ENCODE measurements at places on chromosomes 4 and X.

GRCh38 chrX:69307756-69308155 is 142.5 kb upstream of the PJA1 start:
- no peak for DNase-seq

GRCh38 chr4:148449921-148450320 is 7.7 kb upstream of the NR3C2 start:
- no peak for DNase-seq

GRCh38 chrX:101080326-101081124 is 1.8 kb downstream of the TMEM35A start:
- DNase-seq, result no peak

GRCh38 chr4:80072744-80073472 is at the start of gene ANTXR2:
TSS of gene ANTXR2 (minus strand) at chr4:80073229. CDS start at chr4:80072560, 669 bp downstream.
- peak; percentile 85 for DNase-seq

DNA sequence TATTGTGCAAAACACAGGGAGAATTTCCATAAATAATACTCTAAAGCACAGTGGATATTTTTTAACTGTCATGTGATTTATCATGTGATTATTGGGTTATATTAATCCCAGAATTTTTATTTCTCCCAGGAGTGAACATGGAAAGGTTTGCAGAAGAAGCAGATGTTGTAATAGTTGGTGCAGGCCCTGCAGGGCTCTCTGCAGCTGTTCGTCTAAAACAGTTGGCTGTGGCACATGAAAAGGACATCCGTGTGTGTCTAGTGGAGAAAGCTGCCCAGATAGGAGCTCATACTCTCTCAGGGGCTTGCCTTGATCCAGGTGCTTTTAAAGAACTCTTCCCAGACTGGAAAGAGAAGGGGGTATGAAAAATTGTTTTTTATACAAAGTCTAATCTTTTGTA is 10.0 kb downstream of the ETFDH start:
- no peak for DNase-seq

GRCh38 chr4:35217331-35217730 is 1027.0 kb downstream of the ARAP2 start:
- no peak for DNase-seq

GRCh38 chrX:133375615-133376340 is 39.5 kb downstream of the GPC4 start:
- no peak for DNase-seq

DNA sequence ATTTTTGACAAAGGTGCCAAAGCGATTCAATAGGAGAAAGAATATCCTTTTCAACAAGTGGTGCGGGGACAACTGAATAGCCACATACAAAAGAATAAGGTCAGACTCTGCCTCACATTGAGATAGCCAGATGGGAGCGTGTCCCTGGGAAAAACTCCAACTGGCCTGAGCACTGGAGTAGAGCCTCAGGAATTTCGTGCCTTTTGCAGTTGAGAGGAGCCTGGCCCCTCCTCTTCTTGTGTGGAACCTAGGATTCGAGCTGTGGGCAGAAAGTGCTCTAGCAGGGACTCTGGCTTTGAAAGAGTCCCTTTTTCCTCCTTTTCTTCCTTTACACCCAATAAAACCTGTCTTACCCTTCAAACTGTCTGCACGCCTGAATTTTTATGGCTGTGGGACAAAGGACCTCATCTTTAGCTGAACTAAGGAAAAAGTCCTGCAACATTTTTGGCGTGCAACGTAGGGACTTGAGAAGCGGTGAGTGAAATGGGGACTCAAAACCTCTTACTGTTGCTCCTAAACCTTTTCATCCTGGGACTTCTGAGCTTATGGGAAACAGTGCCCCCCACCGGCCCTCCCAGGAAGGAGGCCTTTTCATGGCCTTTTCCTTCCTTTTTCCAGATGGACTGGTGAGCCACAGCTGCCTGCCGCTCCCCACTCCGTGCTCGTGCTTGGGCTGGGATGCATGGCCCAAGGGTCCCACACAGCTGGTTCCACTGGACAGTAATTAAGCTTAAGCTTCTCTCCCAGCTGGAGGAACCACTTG is 68.6 kb downstream of the BMP15 start:
- no peak for DNase-seq

GRCh38 chrX:139200793-139201192 is 329.7 kb upstream of the F9 start:
- DNase-seq, result no peak

DNA sequence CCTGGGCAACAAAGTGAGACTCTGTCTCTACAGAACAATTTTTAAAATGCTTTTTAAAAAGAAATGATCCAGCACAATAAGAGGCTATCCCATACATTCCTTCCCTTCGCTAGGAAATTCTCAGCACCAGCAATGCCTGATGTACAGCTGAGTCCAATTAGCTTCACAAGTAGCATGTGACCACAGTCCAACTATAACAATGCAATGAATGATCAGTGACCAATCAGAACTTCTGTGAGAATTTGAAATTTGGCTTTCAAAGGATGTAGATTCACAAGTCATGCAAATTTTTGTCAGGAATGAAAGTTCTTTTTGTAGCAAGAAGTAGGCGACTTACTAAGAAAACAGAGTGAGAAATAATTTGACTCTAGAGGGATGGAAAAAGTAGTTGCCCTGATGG is 278.5 kb upstream of the UGT8 start:
- DNase-seq, result no peak

Measured in tibial nerve (tissue), 4 donors.